ENCODE measurements at places on chromosomes 6 and 20.

- no peak for DNase-seq
Observed at GRCh38 chr6:14040042-14040441, 77.5 kb upstream of the CD83 start.

- peak; percentile 73 for DNase-seq
Observed at GRCh38 chr6:31356946-31357466, at the start of gene HLA-B. TSS of gene HLA-B (minus strand) at chr6:31357179. CDS start at chr6:31357158, 21 bp downstream.

GRCh38 chr6:84453499-84453898 is 226.1 kb upstream of the CEP162 start:
- no peak for DNase-seq

DNA sequence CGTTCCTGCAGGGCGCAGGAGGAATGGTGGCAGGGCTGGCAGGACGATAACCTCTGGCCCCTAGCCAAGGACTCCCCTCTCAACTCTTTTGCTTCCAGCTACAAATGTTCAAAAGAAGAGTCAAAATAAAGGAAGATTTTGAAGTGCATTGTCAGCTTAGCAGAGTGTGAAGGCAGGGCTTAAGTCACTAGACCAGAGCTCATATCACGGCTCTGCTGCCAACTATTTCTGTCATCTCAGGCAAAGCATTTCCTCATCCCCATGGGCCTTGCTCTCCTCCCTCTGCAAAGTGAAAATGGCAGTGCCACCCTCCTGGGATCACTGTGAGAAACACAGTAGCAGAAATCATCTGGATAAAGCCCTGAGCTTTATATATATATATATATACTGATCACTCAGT is 36.7 kb downstream of the CFAP61 start:
- no peak for DNase-seq

GRCh38 chr6:166105341-166106075 is 62.1 kb downstream of the TBXT start:
- no peak for DNase-seq

DNA sequence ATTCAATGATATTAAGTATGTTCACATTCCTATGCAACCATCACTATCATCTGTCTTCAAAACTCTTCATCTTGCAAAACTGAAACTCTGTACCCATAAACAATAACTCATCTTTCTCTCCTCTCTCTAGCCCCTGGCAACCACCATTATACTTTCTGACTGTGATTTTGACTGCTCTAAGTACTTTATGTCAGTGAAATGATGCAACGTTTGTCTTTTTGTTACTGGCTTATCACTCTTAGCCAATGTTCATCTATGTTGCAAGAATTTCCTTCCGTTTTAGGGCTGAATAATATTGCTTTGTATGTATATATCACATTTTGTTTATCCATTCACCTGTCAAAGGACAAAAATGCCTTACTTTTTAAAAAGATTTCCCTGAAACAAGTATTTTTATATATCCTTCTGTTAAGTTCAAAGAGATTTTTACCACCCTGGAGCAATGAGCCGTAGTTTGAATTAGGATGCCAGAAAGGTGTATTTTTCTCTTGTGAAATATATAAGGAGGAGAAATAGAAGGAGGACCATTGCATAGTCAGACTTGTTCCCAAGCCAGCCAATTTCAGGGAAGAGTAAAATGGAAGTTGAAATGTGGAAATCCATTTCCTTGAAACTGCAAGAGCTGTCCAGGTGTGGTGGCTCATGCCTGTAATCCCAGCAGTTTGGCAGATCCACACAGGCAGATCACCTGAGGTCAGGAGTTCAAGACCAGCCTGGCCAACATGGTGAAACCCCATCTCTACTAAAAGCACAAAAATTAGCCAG is 4.0 kb upstream of the CGAS start:
- DNase-seq: peak; percentile 84

DNA sequence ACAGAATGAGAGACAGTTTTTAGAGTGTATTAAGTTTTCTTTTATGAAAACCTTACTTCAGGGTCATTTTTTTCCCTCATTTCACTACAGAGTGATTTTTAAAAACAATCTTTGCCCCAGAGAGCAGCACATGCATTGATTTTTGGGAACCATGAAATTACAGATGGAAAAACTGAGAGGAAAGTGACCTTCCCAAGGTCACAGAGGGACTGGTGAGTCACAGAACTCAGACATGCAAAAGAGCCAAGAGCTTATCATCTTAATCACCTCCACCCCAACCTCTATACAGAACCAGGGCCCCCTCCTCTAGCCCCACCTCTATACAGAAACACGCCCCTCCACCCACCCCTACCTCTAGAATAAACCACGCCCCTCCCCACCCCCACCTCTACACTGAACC is 10.7 kb downstream of the PXMP4 start:
- no peak for DNase-seq

DNA sequence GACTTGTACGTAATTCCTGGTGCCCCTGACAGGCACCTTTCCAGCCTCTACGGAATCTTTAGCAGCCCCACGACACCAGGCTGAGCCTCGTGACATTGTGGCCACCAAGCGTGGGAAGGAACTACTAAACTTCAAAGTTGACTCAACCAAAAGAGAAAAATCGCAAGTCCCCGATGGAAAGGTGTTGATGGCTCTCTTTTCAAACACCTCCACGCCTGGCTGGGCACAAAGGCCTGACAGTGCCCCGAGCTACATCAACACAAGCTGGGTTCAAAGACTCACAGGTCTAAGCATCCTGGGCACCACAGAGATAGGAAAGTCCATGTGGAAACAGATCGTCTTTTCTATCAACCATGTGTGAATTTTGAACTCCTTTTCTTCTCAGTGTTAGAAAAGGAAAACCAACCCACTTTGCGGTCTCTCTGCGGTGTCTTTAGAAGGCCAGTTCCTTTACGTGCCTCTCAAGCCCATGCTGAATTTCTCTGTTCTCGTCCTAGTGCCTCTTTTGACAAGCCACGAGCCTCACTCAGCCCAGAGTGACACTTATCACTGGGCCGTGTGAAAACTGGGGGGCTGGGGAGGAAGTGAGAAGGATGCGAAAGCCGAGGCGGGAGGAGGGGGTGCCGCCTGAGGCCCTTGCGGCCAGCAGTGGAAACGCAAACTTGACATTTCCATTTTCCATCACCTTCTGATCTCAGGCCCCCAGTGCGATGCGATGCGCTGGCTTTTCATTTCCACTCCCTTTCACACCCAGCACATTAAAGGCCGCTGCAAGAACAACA is 59.4 kb downstream of the GFOD1 start:
- peak; percentile 75 for DNase-seq

GRCh38 chr6:43510827-43511163 is 649 bp upstream of the LRRC73 start:
- no peak for DNase-seq

- DNase-seq: no peak
Observed at GRCh38 chr6:44039191-44039719, 88.0 kb downstream of the MRPL14 start.

DNA sequence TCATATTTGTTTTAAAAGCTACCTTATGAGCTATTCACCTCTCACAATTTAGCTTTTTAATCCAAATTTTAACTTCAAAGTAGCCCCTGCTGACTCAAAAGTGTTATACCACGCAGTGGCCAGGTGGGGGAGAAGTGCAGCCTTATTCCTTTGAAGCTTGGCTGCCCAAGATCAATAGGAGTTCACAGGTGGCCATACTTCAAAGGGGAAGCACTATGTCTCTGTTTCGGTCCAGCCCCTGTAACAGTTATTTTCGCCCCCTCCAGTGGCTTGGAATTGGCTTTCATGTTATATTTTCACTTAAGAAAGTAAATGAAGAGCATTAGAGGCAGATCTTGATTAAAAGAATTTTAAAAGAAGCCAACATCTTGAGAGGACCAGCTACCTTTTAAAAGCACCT is 608.4 kb downstream of the EPHA7 start:
- no peak for DNase-seq

- DNase-seq: no peak
Observed at GRCh38 chr20:9923648-9924047, 84.8 kb upstream of the PAK5 start.

- DNase-seq: no peak
Observed at GRCh38 chr6:30380464-30380863, 35.5 kb downstream of the RPP21 start.

GRCh38 chr20:37475252-37475651 is 45.8 kb upstream of the NNAT start:
- no peak for DNase-seq

GRCh38 chr6:106360989-106361430 is 493 bp downstream of the CRYBG1 start:
- DNase-seq: peak; percentile 12

- peak; percentile 62 for DNase-seq
Observed at GRCh38 chr20:32091888-32092346, 17.6 kb upstream of the TM9SF4 start.

- no peak for DNase-seq
Observed at GRCh38 chr6:5007531-5007930, 3.7 kb upstream of the RPP40 start.

GRCh38 chr20:43812216-43812615 is 85.4 kb upstream of the GTSF1L start:
- DNase-seq: no peak

DNA sequence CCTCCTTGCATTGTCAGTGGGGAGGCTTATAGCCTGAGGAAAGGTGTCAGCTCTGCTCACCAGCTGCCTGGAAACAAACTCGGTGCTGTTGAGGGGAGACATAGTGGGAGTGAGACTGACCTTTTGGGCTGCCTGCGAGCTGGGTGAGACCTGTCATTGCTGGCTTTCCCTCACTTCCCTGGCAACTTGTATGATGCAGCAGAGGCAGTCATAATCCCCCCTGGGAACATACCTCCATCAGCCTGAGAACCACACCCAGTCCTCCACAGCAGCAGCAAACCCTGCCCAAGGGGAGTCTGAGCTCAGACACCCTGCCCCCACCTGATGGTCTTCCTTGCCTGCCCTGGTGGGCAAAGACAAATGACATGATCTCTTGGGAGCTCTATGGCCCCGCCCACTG is 521.2 kb upstream of the IMPG1 start:
- no peak for DNase-seq

DNA sequence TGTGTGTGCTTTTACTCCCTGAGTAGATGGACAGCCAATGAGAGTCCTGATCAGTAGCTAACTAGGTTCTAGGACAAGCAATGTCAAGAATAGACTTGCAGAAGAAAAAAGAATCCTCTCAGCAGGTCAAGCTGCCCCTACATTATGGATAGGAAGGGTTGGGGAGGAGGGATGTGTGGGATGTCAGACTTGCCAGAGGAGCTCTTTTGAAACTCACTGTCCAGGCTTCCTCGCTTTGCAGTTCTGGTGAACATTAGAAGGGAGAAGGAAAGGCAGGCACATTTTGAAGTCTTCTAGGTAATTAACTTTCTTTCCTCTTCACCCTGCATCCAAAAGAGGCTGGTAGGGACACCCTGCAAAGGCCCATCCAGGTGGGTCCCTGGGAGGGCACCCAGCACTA is 48.7 kb downstream of the SYNE1 start:
- DNase-seq: no peak

- DNase-seq: no peak
Observed at GRCh38 chr20:2253256-2253655, 42.5 kb upstream of the TGM3 start.

- no peak for DNase-seq
Observed at GRCh38 chr6:150145830-150146229, 3.0 kb downstream of the PPP1R14C start.

DNA sequence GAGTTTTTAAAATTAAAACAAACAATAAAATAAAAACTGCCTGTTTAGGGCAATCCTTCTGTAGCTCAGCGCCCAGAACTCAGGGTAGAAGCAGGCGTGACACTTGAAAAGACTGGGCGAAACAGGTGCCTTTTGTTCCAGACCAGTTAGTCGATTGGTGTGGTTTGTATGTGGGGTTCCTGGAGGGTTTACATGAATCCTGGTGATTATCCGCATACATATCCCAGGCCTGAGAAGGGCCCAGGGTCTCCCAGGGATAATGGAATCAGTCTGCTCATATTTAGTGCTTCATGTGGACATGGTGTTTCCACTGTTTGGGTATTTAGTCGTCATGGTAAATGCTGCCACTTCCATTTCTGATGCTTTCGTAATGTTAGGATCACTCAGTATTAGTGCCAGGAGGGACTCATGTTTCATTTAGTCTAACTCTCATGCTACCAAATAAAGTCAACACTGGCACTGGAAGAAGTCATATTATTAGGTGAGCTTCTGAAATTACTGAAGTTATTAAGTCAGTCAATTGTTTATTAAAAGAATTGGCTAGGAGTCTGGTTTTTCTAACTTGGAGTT is 116.5 kb downstream of the SAMD5 start:
- DNase-seq: no peak

- no peak for DNase-seq
Observed at GRCh38 chr20:7989379-7989778, 30.2 kb downstream of the TMX4 start.

DNA sequence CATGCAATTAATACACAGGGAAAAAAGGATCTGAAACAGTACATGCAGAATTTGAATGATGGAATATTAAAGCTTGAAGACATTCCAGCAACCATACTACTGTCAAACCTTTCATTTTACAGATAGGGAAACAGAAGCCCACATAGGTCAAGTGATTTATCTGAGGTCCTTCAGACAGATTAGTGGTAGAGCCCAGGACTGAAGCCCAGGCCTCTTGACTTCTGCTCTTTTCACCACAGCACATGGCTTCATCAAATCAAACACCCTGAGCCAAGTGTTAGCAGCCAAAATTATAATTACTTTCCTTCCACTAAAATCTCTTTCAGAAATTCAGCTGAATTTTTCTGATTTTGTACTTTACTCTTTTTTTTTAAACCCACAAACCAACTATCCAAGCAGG is 435.6 kb upstream of the RUNX2 start:
- DNase-seq: no peak

DNA sequence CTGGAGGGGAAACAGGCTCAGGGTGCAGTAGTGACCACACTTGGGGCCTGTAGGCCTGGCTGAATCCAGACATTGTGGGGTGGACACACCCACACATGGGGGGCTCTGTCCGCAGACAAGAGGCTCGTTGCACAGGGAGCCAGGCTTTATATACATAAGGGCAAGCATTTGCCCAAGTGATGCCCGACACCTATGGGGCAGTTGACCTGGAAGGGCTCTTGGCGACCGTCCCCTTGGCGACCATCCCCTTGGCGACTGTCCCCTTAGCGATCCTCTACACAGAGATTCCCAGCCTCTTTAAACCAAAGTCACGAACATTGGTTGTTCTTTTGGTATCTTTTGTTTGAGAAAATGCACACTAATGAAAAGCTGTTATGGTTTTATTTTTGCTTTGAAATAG is 2.7 kb downstream of the TOX2 start:
- no peak for DNase-seq

DNA sequence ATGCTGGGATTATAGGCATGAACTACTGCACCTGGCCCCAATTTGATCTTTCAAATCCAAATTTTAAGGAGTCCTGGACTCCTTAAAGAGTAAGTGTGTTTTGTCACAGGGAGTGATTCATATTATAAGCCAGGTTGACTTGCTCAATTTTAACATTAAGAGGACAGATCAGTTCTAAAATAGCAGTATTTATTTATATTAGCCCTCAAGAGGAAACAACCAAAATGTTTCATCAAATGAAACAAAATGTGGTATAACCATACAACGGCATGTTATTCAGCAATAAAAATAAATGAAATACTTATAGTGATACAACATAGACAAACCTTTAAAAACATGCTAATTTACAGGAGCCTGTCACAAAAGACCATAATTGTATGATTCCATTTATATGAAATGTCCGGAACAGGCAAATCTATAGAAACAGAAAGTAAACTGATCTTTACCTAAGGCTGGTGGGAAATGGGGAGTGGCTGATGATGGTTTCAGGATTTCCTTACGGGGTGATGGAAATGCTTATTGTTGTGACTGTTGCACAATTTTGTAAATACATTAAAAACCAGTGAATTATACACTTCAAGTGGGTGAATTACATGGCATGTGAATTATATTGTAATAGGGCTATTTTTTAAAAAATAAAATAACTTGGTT is 637.4 kb downstream of the MMUT start:
- DNase-seq: no peak

- DNase-seq: no peak
Observed at GRCh38 chr6:50724381-50725124, 11.2 kb downstream of the TFAP2D start.
